NCI-H1105 treated with DMSO at 0.1 percent for 48 hours (cell line): ENCODE measurements at places on chromosomes 2 and 18.
A peak's percentile ranks its signal among the peaks of the same experiment; 100 is the strongest.

- no peak for DNase-seq
These were observed 73.0 kb upstream of the KCTD1 start for GRCh38 chr18:26621161-26622026.

GRCh38 chr2:15591692-15592463, at the start of gene DDX1:
TSS of gene DDX1 (plus strand) at chr2:15591868. CDS start at chr2:15591934, 66 bp downstream.
- peak; percentile 66 for DNase-seq

GRCh38 chr18:22422909-22423548, 5.3 kb upstream of the CTAGE1 start:
- DNase-seq = no peak

- DNase-seq = peak; percentile 3
These were observed 9.1 kb downstream of the LOXL3 start for GRCh38 chr2:74544634-74545033.

DNA sequence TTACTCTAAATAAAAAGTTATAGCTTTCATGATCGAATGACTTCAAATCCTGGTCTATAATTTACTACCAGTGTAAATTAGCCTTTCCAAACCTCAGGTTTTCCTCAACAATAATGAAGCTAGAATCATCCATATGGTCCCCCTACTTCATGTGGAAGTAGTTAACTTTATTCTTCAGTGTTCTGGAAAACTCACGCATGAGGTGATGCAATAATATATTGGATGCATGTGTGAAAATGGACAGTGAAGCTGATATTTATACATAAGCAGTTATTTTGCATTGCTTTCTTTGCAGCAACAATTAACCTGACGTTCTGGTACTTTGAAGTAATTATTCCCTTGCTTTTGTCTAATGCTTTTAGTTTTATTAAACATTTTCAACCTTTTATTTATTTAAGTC, 18.6 kb upstream of the UNC80 start:
- DNase-seq = no peak

GRCh38 chr2:207484444-207485391, 45.0 kb upstream of the CREB1 start:
- DNase-seq = no peak

- peak; percentile 69 for DNase-seq
These were observed 39.5 kb upstream of the ARL4C start for GRCh38 chr2:234536178-234536965.

- DNase-seq = peak; percentile 46
These were observed 105.5 kb downstream of the FAM168B start for GRCh38 chr2:130987519-130988425.

GRCh38 chr2:204289066-204289465, 256.2 kb upstream of the PARD3B start:
- DNase-seq = no peak

DNA sequence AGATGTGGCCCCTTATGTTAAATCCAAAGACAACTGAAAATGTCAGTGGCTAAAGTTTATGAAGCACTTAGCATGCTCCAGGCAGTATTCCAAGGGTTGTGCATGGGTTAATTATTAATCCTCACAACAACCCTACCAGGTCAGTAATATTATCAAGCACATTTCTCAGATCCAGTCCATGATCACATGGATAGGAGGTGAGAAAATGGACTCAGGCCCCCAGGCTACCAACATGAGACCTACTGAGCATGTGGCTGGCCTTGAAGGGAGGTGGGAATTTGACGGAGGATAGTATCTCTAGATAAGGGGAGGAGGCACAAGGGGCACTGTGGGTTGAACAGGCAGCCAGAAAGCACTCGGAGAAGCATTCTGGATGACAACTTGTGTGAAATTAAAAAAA, 412.0 kb downstream of the MEIS1 start:
- DNase-seq = no peak

DNA sequence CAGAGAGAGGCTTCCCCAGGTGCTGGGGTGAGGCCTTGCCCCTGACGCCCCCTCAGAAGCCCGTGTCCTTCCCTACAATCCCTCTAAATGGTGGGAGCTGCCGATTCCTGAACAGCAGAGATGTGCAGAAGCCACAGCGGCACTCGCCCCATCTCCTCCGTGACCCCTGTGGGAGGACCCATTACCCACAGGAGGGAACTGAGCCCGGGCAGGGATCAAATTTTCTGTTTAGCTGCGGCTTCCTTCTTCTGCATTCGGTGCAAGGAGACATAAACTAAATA, 181.2 kb upstream of the RAB6C start:
- no peak for DNase-seq

- DNase-seq = no peak
These were observed 28.1 kb downstream of the MMADHC start for GRCh38 chr2:149559341-149560068.

GRCh38 chr2:239531456-239532241, 130.8 kb upstream of the HDAC4 start:
- DNase-seq = no peak

DNA sequence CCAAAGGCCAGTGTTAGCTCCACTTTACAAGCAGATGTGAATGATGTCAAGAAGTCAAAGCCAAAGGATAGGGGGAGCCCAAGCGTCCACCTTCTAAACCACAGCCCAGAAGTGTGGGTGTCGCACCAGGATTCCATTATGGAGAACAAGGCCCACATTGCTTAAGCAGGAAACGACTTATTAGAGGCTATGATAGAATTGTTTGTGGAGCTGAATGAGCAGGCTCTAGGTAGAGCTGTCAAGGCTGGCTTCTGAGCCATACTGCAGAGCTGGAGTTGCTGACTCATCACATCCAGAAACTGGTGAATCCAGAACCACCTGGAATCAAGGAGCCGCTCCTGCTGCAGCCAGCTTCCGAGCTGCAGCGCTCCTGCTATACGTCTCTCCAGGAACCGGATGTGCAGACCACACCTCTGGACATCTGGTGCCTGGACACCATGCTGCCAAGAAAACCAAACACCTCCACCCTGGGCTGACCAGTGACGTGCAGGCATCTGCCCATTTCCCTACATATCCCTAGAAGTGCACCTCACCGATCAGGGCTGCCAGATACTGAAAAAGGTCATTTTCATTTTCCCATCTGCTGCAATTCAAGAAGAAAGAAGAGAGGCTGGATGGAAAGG, 6.2 kb upstream of the TWIST2 start:
- no peak for DNase-seq

DNA sequence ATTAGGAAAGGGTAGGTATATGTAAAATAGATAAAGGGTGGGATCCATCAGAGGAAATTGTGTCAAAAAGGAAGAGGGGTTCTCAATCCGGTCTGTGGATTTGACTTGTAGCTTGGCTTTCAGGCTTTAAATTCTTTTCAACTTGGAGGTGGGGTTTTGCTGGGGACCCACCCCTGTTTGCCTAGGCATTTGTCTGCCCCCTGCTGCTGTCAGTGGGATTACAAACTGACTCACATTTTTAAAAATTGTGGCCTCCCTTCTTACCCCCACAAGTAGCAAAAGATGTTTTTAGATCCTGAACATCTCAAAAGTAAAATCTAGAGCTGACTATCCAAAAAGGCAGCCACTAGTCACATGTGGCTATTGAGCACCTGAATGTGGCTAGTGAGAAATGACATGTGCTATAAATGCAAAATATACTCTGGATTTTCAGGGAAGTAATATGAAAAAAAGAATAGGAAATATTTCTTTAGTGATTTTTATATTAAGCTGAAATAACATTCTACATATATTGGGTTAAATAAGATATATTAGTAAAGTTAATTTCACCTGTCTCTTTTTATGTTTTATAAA, 178.9 kb downstream of the GFPT1 start:
- DNase-seq = no peak

- no peak for DNase-seq
These were observed 1026.6 kb upstream of the DDX18 start for GRCh38 chr2:116787848-116788247.

DNA sequence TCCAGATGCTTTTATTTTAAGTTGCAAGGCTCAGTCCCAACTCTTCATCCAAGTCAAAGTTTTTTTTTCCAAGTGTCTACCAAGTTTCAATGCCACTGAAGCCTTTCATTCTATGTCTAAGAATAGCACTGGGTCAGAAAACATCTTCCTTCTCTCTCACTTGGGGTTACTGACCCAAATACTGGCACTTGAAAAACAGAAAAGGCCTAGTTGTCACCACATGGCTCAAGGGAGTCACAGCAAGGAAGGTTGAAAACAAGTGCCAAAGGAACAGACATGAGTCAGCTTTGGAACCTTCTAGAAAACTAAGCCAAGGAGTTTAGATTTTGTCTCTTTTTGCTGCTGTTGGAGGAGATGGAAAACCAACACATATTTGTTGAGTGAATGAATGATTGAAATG, 146.5 kb downstream of the COPS8 start:
- no peak for DNase-seq

GRCh38 chr2:82998781-82999180, 1460.3 kb downstream of the SUCLG1 start:
- no peak for DNase-seq

DNA sequence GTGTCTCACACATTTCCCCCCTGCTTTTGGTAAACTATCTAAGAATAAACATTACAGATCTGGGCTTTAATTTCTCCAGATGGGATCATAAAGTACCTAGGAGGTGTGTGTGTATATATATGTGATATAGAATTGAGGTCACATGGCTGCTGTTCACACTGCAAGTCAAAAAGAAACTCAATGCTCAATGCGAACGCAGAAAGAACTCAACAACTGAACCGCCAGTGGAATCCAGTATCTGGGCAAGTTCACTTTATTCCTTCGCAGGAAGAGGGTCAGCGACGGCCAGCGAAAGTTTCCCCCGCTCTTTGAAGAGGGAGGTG, 17.7 kb downstream of the POU3F3 start:
- no peak for DNase-seq

GRCh38 chr2:82675186-82675585, 1783.9 kb downstream of the SUCLG1 start:
- DNase-seq = no peak

GRCh38 chr2:15772086-15772595, 168.2 kb upstream of the MYCN start:
- no peak for DNase-seq

GRCh38 chr18:51614033-51614432, 416.6 kb upstream of the MEX3C start:
- no peak for DNase-seq

- peak; percentile 34 for DNase-seq
These were observed 191.9 kb downstream of the MYO3B start for GRCh38 chr2:170369894-170370293.

DNA sequence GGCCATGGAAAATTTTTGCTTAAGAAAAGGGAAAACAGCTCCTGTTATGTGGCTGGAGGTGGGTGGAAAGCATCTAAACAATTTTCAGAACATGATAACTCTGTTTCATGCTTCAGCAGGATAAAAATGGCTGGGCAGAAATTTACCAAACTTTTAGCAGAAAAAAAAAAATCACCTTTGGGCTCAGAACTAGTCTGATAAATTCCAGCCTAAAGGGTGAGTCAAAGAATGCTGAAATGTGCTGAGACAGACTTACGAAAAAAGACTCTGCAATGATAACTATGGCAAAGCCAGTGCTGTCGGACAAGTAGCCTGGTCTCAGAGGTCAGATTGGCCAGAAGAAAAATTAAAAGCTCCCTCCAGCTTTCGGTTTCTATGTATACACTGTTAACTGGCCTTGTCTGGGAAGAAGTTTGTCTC, 123.6 kb downstream of the LRATD1 start:
- no peak for DNase-seq

- DNase-seq = no peak
These were observed 195.7 kb upstream of the SESTD1 start for GRCh38 chr2:179460181-179460929.

- no peak for DNase-seq
These were observed 102.9 kb downstream of the DHRS9 start for GRCh38 chr2:169172151-169172735.

GRCh38 chr2:229164545-229165249, 106.4 kb downstream of the PID1 start:
- no peak for DNase-seq

- no peak for DNase-seq
These were observed 104.7 kb downstream of the HNRNPLL start for GRCh38 chr2:38498045-38498481.

- no peak for DNase-seq
These were observed 1202.5 kb downstream of the DSC3 start for GRCh38 chr18:29840089-29840488.

DNA sequence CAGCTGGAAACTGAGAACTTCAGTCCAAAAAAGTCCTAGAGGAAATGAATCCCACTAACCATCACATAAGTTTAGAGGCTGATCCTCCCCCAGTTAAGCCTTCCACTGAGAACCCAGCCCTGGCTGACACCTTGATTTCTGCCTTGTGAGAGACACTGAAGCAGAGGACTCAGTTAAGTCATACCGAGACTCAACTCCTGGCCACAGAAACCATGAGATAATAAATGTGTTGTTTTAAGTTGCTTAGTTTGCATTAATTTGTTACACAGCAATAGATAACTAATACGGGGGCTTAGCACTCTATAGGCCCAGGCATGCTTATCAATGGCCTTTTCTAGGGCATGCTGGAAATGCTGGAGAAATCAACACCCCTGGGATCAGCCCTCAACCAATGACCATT, 3.4 kb upstream of the ADD2 start:
- DNase-seq = no peak

DNA sequence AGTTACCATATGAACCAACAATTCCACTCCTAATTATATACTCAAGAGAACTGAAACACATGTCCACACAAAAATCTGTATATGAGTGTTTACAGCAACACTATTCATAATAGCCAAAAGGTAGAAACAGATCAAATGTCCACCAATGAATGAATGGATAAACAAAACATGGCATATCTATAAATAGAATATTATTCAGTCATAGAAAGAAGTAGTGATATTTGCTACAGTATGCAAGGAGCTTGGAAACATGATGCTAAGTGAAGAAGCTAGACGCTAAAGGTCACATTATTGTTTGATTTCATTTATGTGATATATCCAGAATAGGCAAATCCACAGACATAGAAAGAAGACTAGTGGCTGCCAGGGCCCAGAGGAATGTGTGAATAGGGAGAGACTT, 92.0 kb downstream of the RTTN start:
- DNase-seq = no peak

GRCh38 chr2:126643972-126644371, 12.0 kb upstream of the GYPC start:
- no peak for DNase-seq

DNA sequence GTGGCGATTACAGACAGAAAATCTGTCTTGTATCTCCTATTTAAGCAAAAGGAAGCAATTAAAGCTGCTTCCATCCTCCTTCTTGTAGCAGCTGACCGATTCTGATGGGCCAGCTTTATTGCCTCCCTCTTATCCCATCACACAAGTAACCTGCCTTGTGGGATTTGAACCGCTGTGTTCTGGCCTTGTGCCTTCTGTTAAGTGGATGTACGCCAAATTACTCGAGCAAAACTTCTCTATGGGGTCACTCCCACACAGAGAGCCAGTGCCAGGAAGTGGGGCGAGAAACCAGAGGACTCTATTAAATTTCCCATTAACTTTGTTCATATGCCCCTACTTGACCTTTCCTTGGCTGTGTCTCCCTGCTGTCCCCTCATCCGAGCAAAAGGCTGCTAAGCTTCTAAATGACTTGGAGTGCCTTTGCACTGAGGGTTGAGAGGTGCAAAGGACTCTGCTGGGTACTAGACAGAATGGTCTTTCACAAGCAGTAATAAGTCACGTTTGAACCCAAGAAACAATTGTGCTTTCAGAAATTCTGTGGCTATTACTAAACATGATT, 672.5 kb downstream of the MBD2 start:
- no peak for DNase-seq
